ENCODE measurements at places on chromosomes 16 and 17.

DNA sequence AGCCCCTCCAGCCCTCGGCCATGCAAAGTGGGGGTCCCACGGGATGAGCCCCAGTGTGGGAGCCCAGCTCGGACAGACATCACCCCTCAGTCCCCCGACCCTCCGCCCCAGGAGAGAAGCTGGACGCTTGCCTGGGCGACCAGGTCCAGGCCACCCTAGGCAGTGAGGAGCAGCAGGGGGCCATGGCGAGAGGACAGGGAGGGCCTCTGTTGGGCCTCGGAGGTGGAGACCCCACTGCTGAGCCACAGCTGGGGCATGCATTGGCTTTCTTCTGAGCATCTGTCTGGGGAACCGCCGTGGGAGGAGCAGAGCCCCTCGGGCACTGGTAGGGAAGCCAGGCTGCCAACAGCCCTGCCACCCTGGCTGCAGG lies 13.0 kb downstream of the ACTG1 start:
- no peak for DNase-seq

- DNase-seq, result no peak
These were observed 30.8 kb downstream of the FOXL1 start for GRCh38 chr16:86609115-86609514.

GRCh38 chr16:84007965-84008364 lies 34.6 kb downstream of the SLC38A8 start:
- no peak for DNase-seq

- DNase-seq, result no peak
These were observed 24.8 kb downstream of the KCNJ12 start for GRCh38 chr17:21400816-21401593.

DNA sequence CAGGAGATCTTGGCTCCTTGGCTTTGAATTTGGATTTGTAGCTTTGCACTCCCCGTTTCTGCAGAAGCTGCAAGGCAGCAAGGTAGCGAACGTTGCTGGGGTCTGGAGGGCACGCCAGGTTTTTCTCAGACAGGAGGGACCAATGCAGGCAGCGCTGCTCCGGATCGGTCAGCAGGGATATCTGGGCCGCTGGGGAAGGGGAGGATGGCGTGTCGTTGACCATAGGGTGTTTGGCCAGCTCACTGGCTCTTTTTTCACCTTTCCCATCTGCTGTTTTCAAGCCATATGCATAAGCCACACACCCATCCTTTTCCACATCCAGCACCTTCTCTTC lies 15.8 kb downstream of the C16orf46 start:
- no peak for DNase-seq

Data from NCI-H1436 (cell line).